ENCODE measurements at places on chromosomes 11 and 22.

DNA sequence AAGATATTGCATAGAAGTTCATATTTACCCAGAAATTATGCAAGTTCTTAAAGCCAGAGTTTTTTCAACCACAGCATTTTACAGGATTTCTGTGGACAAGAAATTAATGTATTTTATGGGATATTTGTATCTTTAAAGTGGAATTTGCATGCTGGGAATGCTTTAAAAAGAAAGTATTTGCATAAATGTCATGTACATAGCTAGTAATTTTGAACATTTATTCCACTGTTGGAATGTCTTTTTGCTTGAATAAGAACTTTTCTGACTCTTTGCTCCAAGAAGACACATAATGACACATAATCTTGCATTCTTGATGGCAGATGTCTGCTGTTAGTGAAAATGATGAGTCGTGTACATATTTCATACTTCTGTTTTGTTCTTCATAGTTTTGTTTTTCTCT lies 66.6 kb downstream of the ATXN10 start:
- peak; percentile 54 for DNase-seq

GRCh38 chr11:18521122-18521521 lies 5.6 kb downstream of the TSG101 start:
- no peak for DNase-seq

DNA sequence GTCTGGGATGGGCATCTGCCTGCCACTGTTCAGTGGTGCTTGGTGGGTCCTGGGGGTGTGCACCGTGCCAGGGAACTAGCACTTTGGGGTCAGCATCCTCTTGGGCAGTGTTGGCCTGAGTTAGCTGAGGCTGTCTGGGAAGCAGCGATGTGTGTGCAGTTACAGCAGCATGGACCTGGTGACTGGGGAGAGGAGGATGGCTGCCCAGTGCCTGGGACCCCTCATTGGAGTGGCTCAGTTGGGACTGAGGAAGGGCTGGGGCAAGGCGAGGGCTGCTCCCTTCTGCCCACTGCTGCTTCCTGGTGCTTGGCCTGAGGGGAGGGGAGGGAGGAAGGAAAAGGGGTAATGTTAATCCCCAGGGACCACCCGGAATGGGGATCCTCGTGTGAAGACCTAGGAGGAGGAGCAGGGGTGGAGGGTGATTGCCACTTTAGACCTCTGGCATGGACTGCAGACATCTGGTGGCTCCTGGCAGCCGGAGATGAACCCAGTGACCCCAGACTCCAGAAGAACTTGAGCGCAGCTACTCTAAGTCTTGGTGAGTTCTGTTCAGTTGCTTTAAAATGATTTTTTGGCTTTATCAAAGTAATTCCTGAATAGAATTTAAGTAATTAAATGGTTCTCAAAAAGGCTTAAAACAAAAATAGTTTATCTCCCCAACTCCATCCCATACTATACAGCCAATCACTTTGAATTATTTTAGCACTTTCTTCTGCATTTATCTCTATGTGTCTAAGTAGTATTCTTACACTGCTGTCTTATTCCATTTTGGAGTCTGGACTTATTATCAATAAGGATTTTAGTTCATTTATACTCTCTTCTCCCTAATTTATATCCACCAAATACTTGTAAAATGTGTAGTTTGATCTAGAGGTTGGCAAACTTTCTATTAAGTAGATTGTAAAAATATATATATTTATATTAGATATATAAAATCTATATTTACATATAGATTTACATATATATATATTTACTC lies 15.4 kb upstream of the TMEM191C start:
- DNase-seq = no peak

GRCh38 chr22:50403701-50404101 lies 60.6 kb downstream of the PPP6R2 start:
- DNase-seq = no peak

DNA sequence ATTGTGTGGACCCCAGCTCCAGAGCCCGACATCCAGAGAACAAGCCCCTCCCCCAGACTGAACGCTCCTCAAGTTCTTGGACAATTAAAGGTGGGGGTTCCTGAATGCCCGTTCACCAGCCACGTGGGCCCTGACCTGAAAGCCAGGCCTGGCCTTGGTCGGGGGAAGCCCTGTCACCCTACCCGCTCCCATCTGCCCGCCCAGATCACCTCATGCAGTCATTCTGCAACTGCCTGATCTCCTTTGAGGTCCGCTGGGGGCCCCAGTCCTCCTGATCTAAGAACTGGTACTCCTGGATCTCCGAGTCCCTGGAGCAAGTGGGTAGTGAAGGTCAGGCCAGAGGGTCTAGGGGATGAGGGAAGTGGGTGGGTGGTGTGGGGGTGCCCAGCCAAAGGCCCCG lies 9.1 kb upstream of the NAALADL1 start:
- DNase-seq = no peak

DNA sequence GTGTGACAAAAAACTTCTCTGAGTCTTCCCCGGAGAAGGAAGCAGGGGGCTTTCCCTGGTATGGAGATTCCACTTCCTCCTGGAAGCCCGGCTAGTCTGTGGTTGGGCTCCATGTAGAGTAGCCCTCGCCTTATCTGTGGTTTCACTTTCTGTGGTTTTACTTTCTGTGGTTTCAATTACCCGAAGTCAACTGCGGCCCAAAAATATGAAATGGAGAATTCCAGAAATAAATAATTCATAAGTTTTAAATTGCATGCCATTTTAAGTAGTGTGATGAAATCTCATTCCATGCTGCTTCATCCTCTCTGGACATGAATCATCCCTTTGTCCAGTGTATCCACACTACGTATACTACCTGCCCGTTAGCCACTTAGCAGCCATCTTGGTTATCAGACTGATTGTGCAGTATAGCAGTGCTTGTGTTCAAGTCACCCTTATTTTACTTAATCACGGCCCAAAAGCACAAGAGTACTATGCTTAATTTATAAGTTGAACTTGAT lies 275.0 kb upstream of the SESN3 start:
- no peak for DNase-seq

DNA sequence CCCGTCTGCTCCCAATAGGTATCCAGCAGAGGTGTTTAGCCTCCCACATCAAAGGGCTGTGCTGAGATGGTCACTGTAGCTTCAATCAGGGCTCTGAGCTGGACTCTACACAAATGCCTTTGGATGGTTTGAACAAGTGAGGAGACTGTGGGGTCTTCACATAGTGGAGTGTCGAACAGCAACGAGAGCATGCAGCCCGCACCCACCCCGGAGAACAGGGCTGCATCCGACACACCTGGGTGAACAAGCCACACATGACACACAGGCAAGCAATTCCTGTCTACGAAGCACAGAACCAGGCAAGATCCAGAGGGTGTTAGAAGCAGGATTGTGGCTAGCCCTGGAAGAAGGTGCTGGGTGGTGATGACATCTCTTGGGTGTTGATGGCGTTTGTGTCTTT lies 58.0 kb upstream of the FGF3 start:
- DNase-seq = no peak

DNA sequence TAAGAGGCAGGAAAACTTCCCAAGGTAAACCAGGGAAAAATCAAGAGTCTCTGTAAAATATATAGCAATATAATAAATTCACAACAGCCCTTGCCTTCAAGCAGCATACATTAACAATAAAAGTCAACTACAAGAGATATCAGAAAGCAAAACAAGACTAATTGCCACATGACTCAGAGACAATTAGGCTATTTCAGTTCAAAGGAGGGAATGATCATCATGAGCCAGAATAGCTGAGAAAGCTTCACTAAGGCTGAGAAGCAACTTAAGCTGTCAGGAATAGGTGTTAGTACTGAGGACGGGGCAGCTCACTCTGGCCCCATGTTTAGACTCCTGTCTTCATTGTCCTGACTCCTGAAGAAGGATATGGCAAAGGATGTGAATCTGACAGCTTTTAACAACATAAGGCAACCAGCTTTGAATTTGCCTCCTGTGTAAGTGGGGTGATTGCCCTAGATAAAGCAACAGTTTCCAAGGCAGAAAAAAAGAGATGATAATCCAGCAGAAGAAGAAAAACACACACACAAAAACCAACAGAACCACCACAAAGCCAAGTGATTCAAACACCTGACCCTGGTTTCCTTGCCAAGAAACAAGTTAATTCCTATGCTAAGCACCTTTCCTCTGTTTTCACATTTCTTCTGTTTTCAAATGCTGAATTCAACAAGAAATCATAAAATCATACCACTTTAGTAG lies 60.8 kb downstream of the SIK3 start:
- no peak for DNase-seq

- no peak for DNase-seq
Observed at GRCh38 chr11:73452726-73453125, 76.5 kb downstream of the RELT start.

GRCh38 chr22:24310969-24311368 lies 40.3 kb downstream of the SPECC1L start:
- no peak for DNase-seq

GRCh38 chr11:69121621-69122325 lies 34.0 kb upstream of the SMIM38 start:
- DNase-seq = no peak

DNA sequence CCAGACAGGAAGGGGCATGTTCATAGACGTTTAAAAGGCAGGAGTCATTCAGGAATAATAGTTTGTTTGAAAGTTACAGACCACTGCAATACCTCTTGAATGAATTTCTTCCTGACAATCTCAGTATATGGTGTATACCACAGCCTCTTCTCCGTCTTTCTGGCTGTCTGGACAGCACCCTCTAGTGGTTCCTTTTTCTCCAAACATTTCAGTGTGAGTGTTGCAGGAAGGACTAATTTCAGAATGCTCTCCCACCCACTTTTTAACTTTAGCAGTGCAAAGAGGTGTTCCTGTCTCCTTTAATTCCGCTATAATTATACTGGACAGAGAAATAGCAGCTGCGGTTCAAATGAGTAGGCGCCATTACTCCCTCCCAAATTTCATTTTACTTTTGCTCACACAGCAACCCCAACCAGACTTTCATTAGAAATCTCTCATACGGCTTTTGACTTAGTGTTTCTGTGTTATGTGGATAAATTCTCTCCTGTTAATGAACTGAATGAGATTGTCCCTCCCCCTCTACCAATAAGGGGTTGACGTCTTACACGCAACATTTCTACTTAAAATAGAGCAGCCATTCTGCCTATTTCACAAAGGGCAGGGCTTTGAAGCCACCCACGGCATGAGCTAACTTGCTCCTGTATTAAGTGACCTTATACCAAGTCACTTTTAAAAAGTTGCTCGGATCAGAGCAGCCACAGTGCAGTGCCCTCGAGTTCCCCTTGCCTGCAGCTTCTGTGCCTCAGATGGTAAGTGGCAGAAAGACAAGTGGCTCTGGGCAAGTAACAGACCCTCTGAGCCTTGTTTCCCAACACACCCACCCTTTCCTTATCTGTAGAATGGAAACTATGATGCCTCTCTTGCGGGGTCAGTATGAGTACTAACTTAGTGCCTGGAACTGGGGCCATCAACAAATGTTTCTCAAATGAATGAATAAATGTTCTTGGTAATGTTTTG lies 368.6 kb downstream of the OPCML start:
- no peak for DNase-seq
